ENCODE measurements at places on chromosomes 4 and X. TPM values are rescaled to one million over a fixed set of nuclear protein-coding genes. Genes with fewer than 3 reads are reported as not detected.

DNA sequence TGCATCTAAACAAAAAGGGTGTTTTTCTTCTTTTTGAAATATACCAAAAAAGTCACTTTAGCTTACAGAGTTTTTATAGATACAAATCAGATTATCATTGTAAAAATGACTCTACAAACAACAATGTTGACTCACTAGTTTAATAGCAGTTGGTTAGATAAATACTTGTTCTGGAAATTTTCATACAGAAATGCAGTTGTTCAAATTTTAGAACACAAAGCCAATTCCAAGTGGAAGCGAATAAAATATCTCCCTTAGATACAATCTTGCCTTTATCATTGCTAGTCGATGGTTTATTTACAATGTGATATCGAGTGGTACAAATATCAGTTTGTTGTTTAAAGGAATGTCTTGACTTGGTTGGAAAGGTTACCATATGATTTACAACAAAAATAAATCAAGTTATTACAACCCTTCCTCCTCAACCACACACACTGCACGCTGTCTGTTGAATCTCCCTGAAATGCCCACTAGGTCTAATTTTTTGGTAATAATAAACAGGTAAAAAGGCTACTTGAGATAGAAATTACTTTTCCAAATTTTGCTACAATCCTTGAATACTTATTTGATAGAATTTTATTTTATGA, 114.8 kb downstream of the CDS1 start:
- no peak for DNase-seq

GRCh38 chr4:143186649-143187048, 1.9 kb downstream of the USP38 start:
- DNase-seq, result peak; percentile 43

GRCh38 chr4:183100827-183101226, 1.8 kb downstream of the WWC2 start:
- no peak for DNase-seq

- no peak for DNase-seq
Observed at GRCh38 chrX:136755411-136755810, 25.3 kb downstream of the ARHGEF6 start.

DNA sequence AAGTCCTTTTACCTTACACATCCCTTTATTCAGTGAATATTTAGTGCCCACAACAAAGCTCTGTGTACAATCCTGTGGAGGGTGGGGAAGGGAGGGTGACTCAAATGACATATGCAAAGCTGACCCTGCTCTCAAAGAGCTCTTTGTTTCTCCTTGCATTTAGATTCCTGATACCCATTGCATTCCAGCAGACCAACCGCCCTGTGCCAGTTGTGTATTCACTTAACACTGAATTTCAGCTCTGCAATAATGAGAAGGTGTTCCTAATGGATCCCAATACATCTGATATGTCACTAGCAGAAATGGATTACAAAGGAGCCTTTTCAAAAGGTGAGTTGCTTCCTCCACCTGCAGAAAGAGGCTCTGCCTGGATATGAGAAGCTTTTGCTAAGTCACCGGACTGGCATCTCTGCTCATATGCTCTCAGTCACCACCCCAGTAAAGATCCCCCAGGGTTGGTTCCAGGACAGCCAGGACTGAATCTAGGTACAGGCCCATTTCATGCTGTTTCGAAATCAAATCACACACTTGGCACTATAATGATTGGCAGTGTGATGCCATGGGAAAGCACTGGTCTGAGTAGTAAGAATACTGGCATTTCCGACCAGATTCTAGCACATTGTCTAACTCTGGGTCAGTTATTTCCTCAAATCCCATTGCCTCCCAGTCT, 17.1 kb upstream of the ANXA3 start:
- no peak for DNase-seq

- no peak for DNase-seq
Observed at GRCh38 chr4:19557161-19557560, 694.5 kb upstream of the SLIT2 start.

DNA sequence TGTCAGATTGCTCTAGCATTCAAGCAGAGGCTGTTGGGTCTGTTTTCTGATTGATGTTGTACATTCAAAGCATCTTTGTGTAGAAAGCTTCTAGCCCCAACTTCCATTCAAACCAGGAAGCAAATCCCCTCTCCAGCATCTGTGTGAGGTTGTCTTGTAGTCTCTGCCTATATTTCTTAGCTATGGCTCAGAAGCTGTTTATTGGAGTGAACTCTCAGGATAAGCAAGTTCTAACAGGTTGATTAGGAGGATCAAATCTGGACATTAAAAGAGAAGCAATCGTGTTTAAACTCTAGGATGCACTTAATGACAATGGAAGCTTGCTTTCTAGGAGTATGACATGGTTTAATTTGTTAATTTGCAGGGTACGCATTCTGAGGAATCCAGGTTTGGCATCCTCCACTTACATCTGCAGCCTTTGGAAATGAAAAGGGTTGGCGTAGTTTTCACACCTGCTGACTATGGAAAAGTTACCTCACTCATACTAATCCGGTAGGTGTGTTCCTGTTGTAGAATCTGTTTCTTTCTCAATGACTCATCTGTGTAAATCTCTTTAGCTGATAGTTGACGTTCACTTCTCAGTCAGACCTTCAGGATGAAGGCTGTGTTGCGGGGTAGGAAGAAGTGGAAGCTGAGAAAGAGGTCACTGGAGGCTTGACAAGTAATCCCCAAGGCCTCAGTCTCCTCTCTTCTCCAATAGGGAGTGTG, 88.0 kb upstream of the TLR2 start:
- DNase-seq, result no peak

- DNase-seq, result no peak
Observed at GRCh38 chr4:168631241-168632162, 134.7 kb downstream of the PALLD start.

- no peak for DNase-seq
Observed at GRCh38 chr4:109411964-109412363, 21.7 kb upstream of the SEC24B start.

GRCh38 chrX:115259238-115259875, 25.5 kb upstream of the LRCH2 start:
- DNase-seq, result no peak

GRCh38 chr4:144711700-144712456, 65.9 kb downstream of the HHIP start:
- no peak for DNase-seq

GRCh38 chr4:153409924-153410501, 56.1 kb upstream of the TMEM131L start:
- DNase-seq, result no peak

- DNase-seq, result no peak
Observed at GRCh38 chr4:94497690-94498089, 45.9 kb downstream of the PDLIM5 start.

DNA sequence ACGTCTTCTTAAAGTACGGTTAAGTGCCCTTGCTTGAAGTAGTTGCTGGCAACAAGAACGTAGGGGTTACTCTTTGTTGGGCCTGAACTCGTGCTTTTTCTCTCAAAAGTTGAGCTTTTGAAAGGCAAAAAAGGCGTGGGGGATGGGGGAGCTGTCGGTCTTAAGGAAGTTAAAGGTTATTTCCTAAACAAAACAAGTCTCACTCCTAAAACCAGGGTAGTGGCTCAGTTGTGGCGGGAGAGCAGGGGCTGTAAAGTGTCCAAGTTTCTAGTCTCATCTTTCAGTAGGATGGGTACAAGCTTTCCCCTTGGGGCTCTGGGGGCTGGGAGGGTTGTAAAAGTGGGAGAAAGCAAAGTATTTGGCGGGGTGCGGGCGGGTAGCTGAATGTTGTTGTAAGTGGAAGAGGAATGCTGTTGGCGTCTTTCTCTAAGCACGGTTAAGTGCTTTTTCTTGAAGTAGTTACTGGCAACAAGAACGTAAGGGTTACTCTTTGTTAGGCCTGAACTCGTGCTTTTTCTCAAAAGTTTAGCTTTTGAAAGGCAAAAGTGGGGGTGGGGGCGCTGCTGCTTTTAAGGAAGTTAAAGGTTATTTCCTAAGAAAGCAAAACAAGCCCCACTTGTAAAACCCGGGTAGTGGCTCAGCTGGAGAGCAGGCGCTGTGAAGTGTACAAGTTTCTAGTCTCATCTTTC, 904 bp upstream of the WDR1 start:
- peak; percentile 78 for DNase-seq

GRCh38 chr4:20662851-20663250, 37.4 kb upstream of the PACRGL start:
- no peak for DNase-seq

- no peak for DNase-seq
Observed at GRCh38 chr4:112127803-112128202, 17.5 kb upstream of the FAM241A start.

DNA sequence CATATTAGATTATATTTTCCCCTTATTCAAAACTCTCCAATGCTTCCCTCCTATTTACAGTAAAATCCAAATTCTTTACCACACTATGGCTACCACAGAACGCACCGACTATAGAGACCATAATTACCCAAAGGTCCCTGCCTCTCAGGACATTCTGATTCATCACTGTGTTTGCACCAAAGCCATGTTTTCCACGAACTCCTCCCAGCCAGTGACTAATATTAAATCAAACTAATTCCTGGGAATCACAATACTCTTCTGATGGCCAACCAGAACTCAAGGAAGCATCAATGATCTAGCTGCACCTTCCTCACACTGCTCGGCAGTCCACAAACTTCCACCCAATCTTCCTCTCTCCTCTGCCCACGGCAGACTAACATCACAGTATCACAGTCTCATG, 24.2 kb upstream of the EDNRA start:
- no peak for DNase-seq

DNA sequence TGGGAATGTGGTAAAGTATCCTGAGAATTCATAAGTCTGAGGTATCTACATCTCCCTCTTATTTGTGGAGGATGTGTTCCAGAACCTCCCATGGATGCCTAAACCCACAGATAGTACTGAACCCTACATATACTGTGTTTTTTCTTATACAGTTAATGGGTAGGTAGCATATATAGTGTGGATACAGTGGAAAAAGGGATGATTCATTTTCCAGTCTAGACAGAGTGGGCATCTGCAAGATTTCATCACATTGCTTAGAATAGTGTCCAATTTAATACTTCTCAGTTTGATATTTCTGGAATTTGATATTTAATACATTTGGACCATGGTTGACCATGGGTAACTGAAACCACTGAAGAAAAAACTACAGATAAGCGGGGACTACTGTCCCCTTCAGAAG, 155.0 kb upstream of the ANKRD50 start:
- no peak for DNase-seq

DNA sequence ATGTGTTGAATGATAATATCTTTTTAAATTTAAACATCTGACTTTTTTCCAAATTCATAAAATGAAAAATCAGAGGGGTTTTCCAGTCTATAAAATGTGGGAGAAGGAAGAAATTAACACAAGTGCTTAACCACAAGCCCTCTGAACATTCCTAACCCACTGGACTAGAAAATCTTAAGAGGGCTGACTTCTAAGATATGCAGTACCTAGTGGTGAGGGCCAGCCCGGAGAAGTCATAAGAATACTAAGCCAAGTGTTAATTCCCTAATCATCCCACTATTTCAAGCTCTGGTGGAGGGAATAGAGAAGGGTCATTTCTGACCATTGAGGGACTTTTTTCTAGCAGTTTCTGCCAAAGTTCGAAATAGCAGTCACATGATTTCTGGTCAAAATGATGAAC, 86.9 kb upstream of the NEIL3 start:
- DNase-seq, result no peak

DNA sequence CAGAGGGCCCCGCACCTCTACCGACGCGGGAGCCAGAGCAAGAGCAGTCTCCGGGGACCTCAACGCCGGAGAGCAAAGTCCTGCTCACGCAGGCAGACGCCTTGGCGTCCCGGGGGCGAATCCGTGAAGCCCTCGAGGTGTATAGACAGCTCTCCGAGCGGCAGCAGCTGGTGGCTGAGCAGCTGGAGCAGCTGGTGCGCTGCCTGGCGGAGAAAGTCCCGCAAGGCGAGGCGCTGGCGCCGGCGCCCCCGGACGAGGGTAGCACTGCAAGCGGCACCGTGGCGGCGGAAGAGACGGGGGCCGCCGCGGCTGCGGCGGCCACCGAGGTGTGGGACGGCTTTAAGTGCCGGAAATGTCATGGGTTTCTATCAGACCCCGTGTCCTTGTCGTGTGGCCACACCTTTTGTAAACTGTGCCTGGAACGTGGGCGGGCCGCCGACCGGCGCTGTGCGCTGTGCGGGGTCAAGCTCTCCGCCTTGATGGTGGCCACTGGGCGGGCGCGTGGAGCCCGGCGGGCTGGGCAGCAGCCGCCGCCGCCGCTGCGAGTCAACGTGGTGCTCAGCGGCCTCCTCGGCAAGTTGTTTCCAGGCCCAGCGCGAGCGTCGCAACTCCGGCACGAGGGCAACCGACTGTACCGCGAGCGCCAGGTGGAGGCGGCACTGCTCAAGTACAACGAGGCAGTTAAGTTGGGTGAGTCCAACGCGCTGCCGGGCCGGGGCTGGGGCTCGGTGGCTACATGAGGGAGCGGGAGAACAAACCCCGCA, 672 bp downstream of the LONRF3 start:
- peak; percentile 74 for DNase-seq

DNA sequence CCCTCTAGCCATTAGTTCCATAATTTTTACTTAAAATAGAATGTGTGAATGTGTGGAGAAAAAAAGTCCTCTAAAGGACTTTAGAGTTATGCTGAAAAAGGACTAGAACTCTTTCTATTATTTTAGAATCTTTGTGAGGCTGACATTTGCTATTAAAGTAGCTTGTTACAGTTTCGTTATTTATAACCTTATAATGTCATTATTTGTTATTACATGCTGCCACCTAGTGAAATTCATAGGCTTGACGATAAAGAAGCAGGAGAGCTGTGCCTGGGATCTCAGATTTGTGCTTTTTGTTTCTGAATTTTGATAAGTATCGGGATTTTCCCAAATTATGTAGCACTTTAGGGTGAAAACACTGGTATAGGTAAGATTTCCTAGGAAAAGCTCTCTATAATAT, 38.5 kb upstream of the TAPT1 start:
- DNase-seq, result no peak

DNA sequence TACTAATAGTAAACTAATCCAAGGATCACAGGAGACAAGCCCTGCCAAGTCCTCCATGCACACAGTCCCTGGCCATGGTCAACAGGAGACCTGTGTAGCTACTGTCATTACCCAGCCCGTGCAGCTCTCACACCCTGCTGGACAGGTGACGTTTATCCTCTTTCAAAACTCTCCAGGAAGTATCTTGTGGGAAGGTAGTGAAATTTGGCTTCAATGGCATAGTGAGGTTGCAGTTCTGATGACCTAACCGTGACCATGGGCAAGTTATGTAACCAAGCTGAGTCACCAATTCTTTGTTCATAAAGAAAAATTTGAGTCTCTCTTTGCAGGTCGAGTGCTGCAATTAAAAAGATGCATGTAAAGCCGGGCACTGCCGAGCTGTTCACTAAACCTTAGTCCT, 11.3 kb upstream of the SLC2A9 start:
- DNase-seq, result no peak

DNA sequence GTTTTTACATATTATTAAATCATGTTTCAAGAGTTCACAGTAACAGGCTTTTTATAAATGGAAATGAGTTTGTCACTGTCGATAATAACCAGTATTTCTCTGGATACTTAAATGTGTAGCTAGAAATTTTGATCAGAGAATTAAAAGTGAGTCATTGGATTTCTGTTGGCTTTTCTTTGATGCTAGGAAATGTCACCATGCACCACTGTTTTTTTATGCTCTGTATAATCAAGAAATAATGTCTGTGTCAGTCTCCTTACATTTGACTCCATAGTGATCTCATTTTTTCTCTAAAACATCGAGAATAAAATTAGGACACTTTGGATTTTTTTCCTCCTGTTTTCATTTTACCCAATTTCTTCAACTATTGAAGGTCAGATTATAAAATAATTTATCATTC, 234.2 kb downstream of the RAPGEF2 start:
- DNase-seq, result no peak

CXCL10 gene
- total RNA-seq, result not detected

GATA1 gene
- 3.0 TPM for total RNA-seq

INTU gene
- total RNA-seq, result 0.43 TPM

Measured in natural killer cell (primary cell).